Keratinocyte (primary cell): ENCODE measurements at places on chromosomes 7 and 10. TPM values are rescaled to one million over a fixed set of nuclear protein-coding genes. Genes with fewer than 3 reads are reported as not detected.

Gene ECHDC3
- 3.0 to 4.9 TPM (median 3.5 TPM) in 3 replicates for polyA plus RNA-seq

Gene SYPL1
- 152 to 254 TPM (median 169 TPM) in 3 replicates for polyA plus RNA-seq

Gene SYNPO2L
- 0.02 TPM in 1 of 3 replicates, not detected in the others for polyA plus RNA-seq

Gene SH2B2
- polyA plus RNA-seq: 0.26 to 0.64 TPM (median 0.59 TPM) in 3 replicates

Gene PLEKHS1
- not detected in 3 replicates for polyA plus RNA-seq

Gene BEND7
- 2.5 to 4.5 TPM (median 4.4 TPM) in 3 replicates for polyA plus RNA-seq
